ENCODE measurements at places on chromosomes 5 and 9. TPM values are rescaled to one million over a fixed set of nuclear protein-coding genes. Genes with fewer than 3 reads are reported as not detected.

DNA sequence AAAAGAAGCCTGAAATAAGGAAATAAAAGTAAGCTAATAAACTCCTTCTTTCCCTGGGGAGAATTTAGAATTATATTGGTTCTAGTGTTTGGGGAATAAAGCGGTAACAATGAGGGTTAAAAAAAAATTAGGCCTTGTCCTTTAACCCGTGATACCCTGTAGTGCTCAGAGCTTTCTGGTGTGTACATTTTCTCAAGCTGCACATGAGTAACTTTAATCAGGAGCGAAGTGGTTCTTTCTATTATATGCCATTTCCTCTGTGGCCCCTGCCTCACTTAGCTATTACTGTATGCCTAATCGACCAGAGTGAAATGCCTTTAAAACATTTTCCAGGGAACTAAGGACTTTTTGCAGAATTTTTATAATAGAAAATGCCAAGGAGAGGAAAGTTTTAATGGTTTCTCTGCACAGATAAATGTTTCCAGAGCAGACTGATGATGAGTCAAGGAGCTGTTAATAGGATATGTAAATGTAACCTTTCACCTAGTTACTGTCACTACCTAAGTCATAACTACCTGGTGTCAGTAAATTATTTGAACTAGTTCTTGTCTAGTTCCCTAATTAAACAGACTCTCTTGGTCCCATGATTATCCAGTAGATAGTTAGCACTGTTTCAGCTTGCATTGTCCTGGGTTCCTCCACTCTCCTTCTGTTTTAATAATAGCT lies 7.6 kb downstream of the PAM start:
- peak overlapping the region; percentile 71 for H3K27ac ChIP-seq
- H3K4me1 ChIP-seq = peaks cover 16% of the 10 kb centered on the region
- H3K27me3 ChIP-seq = no peaks in the 10 kb centered on the region
- no peaks in the 10 kb centered on the region for H3K36me3 ChIP-seq

Gene HTR4
- total RNA-seq = not detected

DNA sequence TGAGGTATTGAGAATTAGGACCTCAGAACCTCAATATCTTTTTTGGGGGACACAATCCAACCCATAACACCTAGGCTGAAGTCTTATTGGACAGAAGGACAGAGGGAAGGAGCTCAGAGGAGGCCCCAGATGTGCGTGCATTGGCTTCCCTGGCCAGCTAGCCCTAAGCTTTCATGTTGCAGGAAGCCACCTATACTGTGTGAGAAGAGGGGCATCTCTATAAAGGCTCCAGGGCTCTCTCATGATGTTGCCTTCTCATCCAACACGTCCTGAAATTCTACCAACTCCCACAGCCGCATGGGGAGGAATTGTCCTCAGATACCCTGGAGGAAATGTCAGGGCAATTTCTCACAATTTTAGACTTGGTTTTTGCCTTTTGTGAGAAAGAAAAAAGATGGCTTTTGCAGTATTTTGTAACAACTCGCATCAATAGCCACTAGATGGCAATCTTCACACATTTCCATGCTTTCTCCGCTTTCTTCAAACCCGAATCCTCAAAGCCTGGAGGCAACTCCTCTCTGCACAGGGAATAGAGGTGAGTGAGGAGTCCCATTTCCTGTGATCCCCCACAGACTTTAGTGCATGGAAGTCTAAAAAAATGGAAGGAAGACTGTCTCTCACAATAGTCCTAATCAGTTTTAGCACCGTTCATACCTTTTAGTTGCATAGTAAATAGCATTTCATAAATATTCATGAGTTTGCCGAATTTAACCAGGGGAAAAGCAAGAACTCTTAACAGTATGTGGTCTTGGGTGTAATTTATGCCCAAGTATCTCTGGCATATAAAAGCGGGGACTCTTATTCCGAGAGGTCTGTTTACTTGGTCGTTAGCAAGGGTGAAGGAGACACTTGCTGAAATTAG lies 7.4 kb upstream of the PPP3R2 start:
- no peaks in the 10 kb centered on the region for H3K36me3 ChIP-seq
- H3K27ac ChIP-seq = no peak overlapping the region
- H3K27me3 ChIP-seq = no peaks in the 10 kb centered on the region
- H3K4me1 ChIP-seq = no peaks in the 10 kb centered on the region

- no peak overlapping the region for H3K27ac ChIP-seq
- H3K4me3 ChIP-seq = no peak overlapping the region
- H3K36me3 ChIP-seq = no peaks in the 10 kb centered on the region
- H3K4me1 ChIP-seq = no peaks in the 10 kb centered on the region
- H3K27me3 ChIP-seq = no peaks in the 10 kb centered on the region
- no peak for DNase-seq
These were observed 75.1 kb upstream of the FSTL4 start for GRCh38 chr5:133687212-133688061.

Gene GFI1B
- 0.11 TPM for total RNA-seq

DNA sequence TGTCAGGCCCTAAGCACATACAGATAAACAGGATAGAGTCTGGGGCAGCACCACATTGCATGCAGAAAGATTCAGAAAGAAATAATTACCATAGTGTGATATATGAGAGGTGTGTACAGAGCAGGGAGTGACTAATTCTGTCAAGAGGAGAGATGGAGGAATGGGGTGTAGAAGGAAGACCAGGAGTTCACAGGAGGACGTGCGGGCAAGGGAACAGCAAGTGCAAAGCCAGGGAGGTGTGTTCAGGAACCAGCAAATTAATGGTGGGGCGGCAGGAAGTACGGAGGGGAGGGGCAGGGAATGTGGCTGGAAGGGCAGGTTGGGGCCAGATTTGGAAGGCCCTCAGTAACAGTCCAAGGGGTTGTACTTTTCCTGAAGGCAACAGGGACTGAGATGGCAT lies 17.4 kb downstream of the EGR1 start:
- H3K36me3 ChIP-seq = no peaks in the 10 kb centered on the region
- no peaks in the 10 kb centered on the region for H3K27me3 ChIP-seq
- H3K27ac ChIP-seq = no peak overlapping the region
- no peak overlapping the region for H3K4me3 ChIP-seq
- no peak for DNase-seq

DNA sequence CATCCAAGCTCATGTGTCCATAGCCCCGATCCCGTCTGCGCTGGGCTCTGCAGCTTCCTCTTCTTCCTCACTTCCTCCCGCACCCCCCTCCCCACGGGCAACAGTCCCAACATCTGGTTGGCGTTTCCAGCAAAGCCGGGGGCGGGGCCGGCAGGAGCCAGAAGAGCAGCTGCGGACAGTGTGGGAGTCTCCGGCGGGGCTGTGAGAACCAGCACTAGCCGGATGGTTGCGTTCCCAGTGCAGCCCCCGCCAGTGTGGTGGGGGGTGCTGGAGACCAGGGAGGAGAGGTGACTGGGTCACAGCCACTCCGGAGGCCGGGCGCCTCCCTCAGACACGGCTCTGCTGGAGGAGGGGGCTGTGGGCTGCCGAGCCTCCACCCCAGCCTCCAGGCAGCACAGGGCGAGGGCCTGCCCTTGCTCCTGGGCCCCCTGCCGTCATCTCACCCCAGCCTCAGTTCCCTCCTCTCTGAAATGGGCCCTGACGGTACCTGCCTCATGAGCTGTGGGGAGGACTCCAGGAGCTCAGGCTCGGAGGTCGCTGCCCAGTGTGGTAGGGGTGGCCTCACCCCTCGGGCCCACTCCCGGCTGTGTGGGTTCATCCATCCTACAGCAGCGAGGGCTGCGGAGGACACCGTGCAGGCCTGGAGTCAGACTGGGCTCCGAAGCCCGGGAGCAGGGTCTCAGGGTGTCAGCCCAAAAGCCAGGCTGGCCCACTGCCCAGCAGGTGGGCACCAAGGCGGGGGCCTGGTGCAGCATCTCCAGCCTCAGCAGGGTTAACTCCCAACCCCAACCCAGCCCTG lies 41.5 kb upstream of the NOTCH1 start:
- H3K27ac ChIP-seq = no peak overlapping the region
- no peaks in the 10 kb centered on the region for H3K36me3 ChIP-seq
- H3K4me3 ChIP-seq = no peak overlapping the region
- H3K4me1 ChIP-seq = peaks cover 34% of the 10 kb centered on the region
- peak; percentile 30 for DNase-seq

GRCh38 chr9:68644831-68645230 lies 60.2 kb upstream of the PIP5K1B start:
- no peak overlapping the region for H3K27ac ChIP-seq
- no peak overlapping the region for H3K4me3 ChIP-seq
- no peaks in the 10 kb centered on the region for H3K36me3 ChIP-seq
- H3K27me3 ChIP-seq = no peaks in the 10 kb centered on the region
